ENCODE measurements at places on chromosomes 4 and X.

DNA sequence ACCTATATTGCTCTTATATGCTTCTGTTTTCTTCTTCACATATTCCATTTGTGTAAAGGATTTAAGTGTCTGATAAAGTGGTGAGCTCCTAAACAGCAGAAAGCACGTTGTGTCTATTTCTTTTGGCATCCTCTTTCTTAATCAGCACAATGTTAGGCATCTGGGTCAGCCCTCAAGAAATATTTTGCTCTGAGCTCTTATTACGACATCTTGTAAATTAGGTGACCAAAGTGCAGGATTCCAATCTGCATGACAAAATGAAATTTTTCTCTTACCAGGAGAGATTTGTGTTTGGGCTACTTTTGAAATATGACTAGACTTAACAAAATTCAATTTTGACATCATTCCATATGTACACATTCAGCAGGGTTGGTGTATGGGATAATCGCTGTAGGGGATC, 210.0 kb upstream of the IGFBP7 start:
- no peak for DNase-seq

GRCh38 chrX:2654436-2655340, 36.4 kb upstream of the CD99 start:
- no peak for DNase-seq

DNA sequence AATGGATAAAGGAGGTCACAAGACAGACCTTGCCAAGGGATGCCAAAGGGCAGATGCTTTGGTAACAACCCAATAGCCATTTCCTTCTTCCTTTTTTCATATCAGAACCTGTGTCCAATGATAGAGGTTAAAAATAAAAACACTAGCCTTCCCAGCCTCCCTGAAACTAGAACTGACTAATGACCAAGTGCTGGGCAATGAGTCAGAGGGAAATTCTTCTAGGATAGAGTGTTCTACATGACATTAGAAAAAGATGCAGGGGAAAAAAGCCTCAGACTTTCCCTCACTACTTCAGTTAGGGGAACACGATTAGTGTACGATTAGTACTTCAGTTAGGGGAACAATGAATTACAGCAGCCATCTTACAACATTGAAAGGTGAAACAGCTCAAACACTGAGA, 29.3 kb upstream of the FAM47C start:
- no peak for DNase-seq

DNA sequence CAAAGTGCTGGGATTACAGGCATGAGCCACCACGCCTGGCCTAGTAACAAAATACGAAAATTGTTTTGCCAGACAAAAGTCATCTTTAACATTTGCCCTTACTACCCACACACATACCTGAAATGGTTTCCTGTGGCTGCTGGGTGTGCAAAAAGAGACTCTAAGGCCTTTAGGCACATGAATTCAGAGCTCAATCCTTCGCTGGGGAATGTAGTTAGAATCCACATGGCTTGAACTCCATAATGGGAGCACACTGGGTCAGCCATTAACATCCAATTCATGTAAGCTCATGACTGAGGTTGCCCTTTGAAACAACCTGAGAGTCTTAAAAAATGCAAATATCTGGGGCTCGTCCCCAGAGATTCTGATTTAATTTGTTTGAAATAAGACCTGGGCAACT, 87.8 kb downstream of the HPGD start:
- DNase-seq, result no peak

DNA sequence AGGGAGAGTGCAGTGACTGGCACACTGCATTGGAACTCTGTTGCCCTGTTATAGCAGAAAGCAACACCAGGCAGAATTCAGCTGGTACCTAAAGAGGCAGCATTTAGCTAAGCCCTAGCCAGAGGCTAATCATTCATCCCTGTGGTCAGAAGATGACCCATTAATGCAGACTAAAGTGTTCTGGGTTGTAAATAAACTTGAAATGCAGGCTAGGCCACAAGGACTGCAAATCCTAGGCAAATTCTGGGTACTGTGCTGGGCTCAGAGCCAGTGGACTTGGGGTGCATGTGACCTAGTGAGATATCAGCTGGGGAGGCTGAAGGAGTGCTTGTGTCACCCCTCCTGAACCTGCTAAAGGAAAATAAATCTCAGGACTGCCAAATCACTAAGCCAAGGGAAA, 91.2 kb downstream of the LPAR4 start:
- no peak for DNase-seq

Measured in stimulated activated CD4-positive, alpha-beta T cell treated with anti-CD3 and anti-CD28 coated beads, Interleukin-4, amount 100 ng/mL, for 4 hours (primary cell).